Stimulated activated CD8-positive, alpha-beta memory T cell treated with anti-CD3 and anti-CD28 coated beads, Interleukin-2, amount 100 ng/mL, for 48 hours (primary cell): ENCODE measurements at places on chromosomes 5 and 9.

DNA sequence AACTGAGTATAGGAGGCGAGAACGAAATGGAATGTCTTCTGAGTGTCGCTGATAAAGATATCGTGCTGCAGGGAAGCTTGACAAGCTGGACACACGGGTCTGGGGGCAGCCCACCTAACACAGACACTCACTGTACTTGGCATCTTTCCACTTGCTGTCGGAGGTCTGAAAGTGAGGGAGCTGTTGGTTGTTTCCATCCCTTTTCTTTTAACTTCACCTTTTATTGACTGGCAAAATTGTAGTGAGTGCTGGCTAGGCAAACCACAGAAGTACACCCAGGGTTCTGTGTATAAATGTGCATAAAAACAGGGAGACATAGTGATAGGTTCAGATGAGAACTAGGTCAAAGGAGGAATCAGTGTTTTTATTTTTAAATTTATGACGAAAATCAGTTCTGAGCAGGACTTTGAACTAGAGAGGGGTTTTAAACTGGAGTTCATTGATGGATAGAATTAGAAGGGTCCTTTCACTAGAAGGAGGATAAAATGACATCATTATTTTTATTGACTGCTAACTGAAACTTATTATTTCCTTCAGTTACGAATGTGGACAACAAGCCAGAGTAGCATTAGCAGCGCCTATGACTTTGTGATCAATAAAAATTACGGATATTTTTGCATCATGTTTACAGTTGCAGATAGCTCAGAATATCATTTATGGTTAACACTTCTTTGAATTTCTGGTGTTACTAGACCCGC, 817 bp downstream of the GAPVD1 start:
- no peak for DNase-seq

DNA sequence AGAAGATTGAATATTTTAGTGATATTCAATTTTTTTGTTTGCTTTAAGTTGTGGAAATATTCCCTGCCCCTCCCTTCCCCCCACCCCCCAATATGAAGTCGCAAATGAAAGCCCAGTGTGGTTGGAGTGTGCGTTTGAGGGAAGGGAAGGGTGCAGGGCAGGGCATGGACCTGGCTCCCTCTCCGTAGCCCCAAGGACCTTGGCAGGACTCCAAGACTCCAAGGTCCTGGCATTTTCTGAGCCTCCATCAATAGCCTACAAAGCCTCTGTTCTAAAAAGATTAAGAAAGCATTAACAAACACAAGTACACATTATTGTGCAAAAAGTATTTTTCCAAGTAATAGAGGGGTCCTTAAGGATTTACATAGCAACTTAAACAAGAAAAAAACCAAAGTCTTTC, 38.8 kb upstream of the PTPN3 start:
- DNase-seq = no peak

DNA sequence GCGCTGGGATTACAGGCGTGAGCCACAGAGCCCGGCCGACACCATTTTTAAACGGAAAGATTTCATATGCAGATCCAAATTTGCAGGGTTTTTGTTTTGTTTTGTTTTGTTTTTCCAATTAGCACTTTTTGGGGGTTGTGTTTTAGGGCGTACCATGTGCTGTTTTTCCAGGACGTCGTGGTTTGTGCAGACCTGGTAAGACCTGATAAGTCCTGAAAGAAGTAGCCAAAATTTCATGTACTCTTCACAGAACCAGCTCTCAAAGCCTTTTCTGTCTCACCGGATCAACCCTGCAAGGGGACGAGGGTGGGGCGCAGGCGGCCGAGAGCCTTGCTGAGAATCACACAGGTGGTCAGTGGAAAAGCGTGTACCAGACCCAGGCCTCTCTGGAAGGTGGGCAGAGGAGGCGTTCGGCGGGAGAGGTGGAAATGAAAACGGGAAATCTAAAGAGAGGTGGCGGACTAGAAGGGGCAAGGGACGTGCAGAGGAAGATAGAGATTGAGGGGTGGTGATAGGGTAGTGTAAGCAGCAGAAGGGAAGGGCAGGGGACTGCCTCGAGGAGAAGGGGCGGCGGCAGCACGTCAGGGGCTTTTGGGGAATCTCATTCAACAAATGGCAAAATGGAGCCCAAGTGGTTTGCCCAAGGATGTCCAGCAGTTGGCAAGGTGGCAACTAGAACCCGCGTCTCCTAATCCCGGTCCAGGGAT, 1.1 kb upstream of the FAF2 start:
- DNase-seq = no peak

DNA sequence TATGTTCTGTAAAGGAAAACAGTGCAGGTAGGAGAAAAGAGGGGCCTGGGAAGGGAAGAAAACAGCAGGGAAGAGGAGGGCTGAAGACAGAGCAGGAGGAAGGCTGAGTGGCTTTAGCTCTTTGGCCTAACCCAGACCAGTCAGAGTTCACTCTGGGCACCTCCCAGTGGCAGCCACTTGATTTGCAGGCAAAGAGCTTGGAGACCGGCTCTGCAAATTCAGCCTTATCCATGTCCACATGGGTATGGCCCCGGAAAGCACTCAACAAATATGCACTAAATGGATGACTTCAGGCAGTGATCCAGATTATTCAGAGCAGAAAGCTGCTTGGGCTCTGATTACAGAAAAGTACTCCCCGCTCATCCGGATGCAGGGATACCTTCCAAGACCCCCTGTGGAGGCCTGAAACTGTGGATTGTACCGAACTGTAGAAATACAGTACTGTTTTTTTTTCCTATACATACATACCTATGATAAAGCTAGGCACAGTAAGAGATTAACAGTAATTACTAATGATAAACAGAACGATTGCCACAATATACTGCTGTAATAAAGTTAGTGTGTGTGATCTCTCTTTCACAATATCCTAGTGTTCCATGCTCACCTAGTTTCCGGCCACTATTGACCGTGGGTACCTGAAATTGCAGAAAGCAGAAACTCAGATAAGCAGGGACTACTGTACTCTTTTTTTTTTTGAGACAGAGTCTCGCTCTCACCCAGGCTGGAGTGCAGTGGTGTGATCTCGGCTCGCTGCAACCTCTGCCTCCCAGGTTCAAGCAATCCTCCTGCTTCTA, 4.6 kb upstream of the RNU6ATAC start:
- no peak for DNase-seq

DNA sequence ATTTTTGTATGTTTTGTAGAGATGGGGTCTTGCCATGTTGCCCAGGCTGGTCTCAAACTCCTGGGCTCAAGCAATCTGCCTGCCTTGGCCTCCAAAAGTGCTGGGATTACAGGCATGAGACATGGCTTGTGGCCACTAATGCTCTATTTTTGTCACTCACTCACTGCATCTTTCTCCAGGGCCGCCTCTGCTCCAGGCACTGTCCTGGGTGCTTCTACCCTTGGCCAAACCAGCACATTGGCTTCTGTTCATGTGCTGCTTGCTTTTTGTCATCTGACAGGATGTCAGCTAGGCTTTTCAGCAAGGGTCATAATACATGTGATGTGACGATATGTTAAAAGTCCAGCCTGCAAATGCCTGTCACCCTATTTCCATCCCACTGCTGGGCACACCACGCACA, 3.2 kb downstream of the ODF2 start:
- DNase-seq = no peak

GRCh38 chr5:150639751-150640150, 709 bp upstream of the SYNPO start:
- no peak for DNase-seq

DNA sequence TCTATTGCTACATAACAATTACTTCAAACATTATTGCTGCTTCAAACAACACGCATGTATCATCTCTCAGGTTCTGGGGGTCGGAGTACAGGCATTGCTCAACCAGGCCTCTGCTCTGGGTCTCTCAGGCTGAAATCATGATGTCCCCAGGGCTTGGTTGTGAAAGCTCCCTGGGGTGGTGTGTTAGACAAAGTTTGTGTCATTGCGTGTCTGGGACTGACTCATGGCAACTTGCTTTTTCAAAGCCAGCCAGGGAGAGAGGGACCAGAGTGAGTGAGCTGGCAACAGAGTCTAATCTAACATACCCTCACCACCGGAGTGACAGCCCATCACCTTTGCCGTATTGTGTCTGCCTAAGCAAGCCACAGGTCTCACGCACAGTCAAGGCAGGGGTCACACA, 259.2 kb upstream of the NFIL3 start:
- no peak for DNase-seq
